ENCODE measurements at places on chromosomes 16 and 17.
A peak's percentile ranks its signal among the peaks of the same experiment; 100 is the strongest.

DNA sequence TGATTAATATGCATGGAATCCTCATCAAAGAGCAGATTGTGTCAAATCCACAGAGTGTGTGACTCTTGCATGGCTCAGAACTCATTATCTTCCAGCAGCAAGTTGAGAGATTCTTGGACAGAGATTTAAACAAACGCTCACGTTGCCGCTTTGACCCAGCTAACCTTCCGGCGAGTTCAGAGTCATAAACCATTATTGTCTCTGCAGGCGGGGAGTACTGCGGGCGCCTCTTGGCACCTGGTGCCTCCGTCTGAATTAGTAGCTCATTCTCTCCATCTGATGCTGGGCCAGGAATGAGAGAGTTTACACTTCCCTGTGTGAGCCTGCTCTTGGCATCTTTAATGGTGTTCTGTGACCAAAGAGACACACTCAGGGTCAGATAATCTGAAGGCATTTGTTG is 138.6 kb upstream of the WSCD1 start:
- DNase-seq = no peak

DNA sequence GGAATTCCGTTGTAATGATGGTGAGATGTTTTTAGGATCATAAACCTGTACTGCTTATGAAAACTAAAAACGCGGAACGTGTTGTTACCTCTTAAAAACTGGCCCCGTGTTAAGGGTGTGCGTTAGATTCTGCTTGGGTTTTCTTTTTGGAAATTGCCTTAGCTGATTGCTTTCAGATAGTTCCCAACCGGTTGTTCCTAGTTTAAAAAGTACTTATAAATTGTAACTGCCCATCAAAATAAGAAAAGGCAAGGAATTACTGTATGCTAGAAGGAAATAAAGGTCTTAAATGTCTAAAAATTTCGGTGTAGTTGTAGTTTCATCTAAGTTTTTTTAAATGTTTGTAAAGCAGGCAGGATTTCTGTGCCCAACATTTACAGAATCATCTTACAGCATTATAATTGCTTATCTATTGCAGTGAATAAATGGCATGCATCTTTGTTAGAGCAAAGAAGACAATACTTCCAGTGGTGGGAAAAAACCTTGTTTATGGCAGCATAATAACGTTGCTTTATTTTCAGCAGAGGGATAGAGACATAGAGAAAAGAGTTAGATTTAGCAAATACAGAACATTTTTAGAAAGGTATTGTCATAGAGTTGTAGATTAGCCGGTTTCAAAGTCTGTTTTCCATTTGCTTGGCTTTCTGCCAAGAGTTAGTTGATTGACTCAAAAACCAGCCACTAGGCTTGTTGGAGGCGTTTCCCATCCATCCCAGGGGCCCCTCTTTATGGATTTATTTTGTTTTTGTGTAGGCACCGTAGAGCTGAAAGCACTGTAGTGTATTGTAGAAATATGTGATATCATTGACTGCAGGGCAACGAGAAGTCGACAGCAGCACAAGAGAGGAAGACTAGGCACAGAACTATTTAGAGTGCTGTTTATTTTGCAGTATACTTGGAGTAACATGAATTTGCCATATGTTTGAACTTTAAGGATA is 1.7 kb downstream of the PPM1D start:
- DNase-seq = no peak

GRCh38 chr17:44344939-44345453 is at the start of gene GRN:
TSS of gene GRN (plus strand) at chr17:44345302. CDS start at chr17:44349165, 3,863 bp downstream.
- peak; percentile 88 for DNase-seq

DNA sequence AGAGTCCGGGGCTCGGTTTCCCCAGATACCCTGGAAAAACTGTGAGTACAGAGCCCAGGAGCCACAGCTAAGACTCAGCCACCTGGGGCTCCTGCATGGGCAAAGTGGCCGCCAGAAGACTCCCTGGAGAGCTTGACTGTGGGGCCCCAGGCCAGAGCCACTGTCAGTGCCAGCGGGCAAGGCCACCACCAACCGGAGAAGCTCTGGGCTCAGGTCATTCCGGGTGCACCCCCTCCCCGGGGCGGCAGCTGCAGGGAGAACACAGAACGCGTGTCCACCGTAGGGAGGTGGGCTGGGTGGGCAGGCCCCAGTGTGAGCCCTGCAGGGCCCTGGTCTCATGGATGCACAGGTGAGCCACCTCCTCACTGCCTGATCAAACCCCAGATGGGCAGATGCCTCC is 22.3 kb upstream of the RBFOX3 start:
- DNase-seq = no peak

- DNase-seq = no peak
Measured at GRCh38 chr17:40017422-40018080, 2.3 kb downstream of the CSF3 start.

GRCh38 chr16:85227084-85227945 is 115.0 kb upstream of the CIBAR2 start:
- DNase-seq = no peak

DNA sequence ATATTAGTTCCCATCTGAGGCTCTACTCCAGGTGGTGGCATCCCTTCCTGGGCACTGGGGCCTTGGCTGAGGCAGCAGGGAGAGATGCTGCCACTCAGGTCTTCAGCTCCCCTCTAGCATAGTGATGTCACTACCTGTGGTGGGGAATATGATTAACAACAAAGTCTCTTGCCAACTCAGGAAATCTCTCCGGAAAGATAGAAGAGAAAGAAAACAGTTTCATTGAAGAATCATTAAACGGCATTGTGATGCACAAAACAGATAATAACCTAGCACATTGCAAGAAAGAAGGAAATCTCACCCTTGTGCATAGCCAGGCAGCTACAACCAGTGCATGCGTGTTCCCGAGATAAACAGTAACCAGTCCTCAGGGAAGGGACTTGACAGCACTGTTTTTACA is 12.2 kb upstream of the ZNF267 start:
- no peak for DNase-seq

- DNase-seq = no peak
Measured at GRCh38 chr17:5121186-5121841, 5.5 kb downstream of the USP6 start.

- no peak for DNase-seq
Measured at GRCh38 chr16:84351630-84352029, 16.7 kb upstream of the ATP2C2 start.

- no peak for DNase-seq
Measured at GRCh38 chr17:43545383-43545632, 832 bp downstream of the ETV4 start.

- no peak for DNase-seq
Measured at GRCh38 chr16:15808071-15808470, 48.8 kb downstream of the MYH11 start.

- DNase-seq = no peak
Measured at GRCh38 chr17:14780097-14780651, 479.3 kb downstream of the HS3ST3B1 start.

DNA sequence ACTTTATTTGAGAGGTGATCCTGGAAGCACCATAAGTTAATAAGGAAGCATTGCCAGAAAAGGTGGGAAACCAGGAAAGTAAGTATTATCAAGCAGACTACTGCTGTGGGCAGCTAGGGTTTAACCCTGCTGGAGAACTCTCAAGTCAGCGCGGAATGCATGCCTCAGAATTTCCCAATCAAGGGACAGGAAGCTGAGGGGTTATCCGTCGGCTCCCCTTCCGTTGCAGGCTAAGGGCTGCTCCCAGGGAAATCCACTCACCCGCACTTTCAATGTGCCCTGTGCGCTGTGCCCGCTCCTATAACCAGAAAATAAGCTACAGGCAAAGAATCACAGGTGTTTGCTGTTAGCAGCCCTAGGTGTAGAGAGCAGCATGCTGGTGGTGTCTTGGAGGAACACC is 138.5 kb upstream of the CACNG3 start:
- DNase-seq = no peak
